IMR-90 (cell line): ENCODE measurements at places on chromosomes 6 and 20. TPM values are rescaled to one million over a fixed set of nuclear protein-coding genes. Genes with fewer than 3 reads are reported as not detected.

SLC22A7 gene
- not detected in 2 replicates for total RNA-seq

ASIP gene
- total RNA-seq: not detected in 2 replicates

C6orf58 gene
- not detected in 2 replicates for total RNA-seq

PNLDC1 gene
- not detected in 2 replicates for total RNA-seq

NCOA5 gene
- 20.6 and 22.5 TPM in 2 replicates for total RNA-seq

KCNB1 gene
- total RNA-seq: not detected in 2 replicates

GRCh38 chr20:62524505-62524911 is 48.7 kb upstream of the GATA5 start:
- DNase-seq: peak; percentile 6

GRCh38 chr20:9490161-9490560 is 24.2 kb upstream of the LAMP5 start:
- no peak for DNase-seq

DNA sequence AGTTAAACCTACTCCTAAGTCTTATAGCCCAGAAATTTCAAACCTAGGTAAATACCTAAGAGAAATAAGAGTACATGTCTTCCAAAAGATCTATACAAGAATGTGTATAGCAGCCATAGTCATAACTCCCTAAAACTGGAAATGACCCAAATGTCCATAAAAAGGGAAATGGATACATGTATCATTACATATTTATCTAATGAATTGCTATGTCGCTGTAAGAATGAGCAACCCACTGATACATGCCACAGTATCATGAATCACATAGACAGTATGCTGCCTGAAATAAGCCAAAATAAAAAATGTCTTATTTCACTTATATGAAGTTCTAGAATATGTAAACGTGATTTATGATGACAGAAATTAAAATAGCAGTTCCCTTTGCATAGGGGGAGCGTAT is 679.5 kb downstream of the MAFB start:
- DNase-seq: peak; percentile 41

DNA sequence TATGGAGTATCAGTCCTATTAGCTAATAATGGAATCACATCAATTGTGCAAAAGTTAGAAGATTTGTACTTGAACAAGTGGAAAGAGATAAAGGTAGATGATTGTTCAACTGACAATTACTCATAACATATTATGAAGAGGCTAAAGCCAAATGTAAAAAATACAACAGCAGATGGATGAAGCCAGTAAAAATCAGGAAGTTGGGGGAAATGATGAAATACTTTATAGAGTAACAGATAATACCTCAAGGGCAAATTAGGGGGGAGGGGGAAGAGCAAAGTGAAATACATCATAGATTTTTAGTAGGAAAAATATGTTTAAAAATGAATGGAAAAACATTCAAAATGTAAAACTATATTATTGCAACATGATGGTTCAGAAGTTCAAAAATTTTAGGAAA is 114.0 kb downstream of the PDSS2 start:
- DNase-seq: no peak

- DNase-seq: peak; percentile 76
Measured at GRCh38 chr6:144266091-144266649, 19.0 kb upstream of the UTRN start.

DNA sequence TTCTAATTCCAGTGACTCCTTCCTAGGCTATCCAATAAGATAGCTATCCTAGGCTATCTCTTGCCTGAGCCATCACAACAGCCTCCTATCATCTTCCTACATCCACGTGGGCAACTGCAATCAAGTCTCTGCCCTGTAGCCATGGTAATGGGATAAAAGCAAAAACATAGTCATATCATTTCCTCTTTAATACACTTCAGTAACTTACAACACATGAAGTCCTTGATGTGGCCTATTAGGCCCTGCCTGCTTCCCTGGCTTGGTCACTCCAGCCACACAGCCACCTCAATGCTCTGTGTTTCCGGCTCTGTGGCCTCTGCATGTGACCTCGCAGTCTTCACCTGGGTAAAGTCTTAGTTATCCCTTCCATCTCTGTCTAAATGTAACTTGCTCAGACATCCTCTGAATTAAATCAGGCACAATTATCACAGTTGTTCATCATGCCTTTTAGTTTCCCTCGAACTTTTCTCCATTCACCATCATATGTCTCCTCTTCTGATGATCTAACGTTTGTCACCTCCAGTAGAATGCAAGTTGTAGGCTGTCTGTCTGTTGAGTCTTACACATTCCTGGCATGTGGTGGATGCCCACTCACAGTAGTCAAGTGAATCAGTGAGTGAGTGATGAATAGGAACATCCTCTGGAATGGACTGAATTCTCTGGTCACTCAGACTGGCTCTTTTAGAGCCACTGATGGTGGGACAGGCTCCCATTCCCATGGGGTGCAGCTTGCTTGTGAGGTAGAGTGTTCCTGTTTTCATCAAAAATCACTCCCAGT is 229.4 kb downstream of the TBC1D7 start:
- no peak for DNase-seq

DNA sequence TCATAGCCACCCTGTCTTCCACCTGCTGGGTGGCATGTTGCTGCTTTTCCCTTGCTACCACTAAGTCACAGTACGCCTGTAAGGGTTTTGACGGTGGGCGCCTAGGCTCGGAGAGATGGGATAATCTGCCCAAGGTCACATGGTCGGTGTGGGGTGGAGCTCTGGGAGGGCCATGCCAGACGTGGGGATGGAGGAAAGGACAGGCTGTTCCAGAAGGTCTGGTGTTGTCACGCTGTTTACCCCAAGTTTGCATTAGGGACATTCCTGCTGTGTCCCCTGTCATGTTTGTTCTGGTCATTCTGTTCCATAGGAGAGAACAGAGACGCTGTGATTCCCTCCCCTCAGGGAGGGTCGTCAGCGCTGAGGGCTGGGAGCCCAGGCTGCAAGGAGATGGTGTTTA is 16.1 kb downstream of the IP6K3 start:
- no peak for DNase-seq

DNA sequence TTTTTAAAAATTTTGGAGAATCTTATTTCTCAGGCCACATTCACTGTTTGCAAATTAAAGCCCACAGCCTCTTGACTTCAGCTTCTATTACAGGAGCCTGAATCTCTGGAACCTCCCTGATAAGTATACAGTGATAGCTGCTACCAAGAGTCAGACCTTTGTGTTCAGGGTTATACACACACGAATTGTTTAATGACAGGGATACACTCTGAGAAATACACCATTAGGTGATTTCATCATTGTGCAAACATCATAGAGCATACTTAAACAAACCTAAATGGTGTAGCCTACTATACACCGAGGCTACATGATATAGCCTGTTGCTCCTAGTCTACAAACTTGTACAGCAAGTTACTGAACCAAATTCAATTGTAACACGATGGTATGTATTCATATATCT is 473.9 kb downstream of the PKHD1 start:
- no peak for DNase-seq

DNA sequence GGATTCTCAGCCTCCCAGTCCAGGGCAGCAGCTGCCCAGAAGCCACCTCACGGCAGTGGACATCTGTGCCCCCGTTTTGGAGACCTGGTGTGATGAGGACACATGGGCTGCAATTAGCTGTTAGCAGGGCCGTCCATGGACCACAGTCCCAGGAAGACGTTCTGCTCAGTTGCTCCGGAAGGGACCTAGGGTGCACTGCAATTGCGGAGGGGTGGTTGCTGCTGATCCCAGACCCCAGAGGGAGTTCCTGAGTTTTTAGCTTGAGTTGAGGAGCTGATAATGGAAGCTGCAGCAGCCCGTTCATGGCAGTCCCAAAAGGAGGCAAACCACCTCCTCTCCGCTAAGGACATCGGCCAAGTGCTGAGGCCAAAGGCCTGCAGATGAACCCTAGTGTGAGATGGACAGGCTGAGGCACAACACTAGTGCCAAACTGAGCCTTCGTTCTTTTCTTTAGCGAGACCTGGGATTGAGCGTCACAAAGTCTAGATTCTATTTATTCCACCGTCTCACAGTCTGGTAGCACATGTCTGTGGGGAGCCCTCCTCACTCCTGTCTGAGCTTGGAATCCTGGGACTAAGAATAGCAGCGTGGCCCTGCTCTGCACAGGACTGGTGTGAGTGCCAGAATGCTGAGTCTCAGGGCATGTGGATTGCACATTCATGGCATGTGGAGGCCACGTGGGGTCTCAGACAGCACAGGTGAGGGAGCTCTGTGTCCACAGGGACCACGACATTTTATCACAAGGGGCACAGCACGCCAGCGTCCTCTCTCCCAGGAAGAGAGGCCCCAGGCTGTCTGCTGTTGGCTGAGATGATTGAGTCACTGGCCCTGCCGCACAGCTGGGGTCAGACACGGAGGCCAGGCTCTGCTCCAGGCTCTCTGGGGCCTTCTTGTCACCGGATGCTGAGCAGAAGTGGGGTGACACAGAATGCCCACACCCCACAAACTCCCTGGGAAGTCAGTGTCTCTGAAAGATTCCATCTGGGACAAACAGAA is 113.4 kb downstream of the PSMB1 start:
- DNase-seq: peak; percentile 31

GRCh38 chr20:57188576-57189079 is 77.8 kb downstream of the BMP7 start:
- no peak for DNase-seq

DNA sequence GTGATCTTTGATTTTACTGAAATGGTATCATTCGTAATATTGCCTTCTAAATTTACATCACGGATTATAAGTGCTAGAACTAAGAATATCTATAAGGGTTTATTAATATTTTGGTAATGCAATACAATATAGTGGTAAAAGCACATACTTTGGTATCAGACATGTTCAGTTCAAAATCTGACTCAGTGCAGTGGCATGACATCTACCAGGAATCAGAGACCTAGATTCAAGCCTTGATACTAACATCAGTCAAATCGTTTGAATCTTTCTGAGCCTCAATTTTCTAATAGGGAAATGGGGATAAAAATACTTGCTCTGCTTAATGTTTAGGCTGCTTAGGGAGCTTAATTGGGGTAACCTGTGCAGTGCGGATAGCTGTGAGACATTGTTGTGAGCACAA is 488.0 kb downstream of the BCKDHB start:
- peak; percentile 28 for DNase-seq

DNA sequence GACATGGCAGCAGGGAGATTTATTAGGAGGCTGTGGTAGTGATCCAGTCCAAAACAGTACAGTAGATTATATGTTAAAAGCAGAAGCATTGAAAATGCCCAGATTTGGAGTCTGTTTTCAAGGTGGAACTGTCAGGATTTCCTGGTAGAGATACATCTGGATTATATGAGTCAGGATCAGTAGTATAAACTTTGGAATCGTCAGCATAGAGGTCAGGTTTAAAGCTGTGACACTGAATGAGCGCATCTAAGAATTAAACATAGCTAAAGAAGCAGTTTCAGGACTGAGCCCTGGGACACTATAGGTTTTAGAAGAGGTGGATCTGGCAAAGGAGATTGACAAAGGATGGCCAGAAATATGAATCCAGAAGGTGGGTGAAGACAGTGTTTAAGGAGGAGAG is 60.4 kb downstream of the RNF144B start:
- DNase-seq: peak; percentile 74

DNA sequence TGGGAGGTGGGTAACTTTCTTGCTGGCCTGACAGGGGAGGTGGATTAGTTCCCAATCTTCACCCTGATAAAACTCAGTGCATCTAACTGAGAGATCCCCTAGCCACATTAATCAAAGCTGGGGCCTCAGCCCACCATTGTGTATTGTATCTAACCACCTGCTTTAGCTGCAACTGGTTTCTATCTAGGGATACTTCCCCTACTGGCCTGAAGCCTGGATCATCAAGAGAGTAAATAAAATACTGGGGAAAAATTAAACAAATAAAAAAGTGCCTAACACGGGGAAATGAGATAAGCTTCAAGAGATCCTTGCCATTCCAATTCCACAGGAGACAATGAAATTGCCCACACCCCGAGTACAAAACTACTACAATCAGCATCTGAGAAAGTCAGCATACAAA is 149.4 kb downstream of the INSM1 start:
- DNase-seq: no peak

DNA sequence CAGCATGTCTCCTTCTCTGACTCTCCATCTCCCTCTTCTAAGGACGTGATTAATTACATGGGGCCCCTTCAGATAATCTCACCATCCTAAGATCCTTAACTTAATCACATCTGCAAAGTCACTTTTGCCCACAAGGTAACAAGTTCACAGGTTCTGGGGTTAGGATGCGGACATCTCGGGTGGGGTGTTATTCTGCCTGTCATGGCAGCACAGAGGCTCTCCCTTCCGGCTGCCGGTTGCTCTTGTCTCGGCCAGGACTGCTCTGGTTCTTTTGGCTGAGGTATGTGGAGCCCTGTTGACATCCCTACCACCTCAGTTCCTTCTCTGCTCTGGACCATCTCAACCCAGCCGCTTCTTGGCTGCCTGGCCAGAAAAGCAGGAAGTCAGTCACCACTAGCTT is 4.2 kb upstream of the CST11 start:
- no peak for DNase-seq

DNA sequence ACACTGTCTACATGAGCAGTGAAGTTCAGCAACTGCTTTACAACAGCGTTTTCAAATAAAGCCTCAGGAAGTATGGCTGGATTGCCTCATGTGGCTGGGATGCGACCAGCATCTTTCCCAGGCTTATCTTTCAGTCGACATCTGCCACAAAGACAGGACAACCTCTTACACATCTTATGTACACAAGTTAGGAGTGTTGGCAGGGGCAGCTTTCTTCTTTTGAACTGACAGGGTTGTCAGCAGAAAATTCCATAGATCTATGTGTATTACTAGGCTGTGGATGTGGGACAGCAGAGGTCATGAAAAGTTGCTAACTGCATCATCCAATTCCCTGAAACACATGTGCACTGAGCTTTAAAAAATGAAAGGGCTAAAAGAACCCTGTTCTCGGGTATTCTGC is 48.1 kb downstream of the PLAGL1 start:
- DNase-seq: peak; percentile 5

DNA sequence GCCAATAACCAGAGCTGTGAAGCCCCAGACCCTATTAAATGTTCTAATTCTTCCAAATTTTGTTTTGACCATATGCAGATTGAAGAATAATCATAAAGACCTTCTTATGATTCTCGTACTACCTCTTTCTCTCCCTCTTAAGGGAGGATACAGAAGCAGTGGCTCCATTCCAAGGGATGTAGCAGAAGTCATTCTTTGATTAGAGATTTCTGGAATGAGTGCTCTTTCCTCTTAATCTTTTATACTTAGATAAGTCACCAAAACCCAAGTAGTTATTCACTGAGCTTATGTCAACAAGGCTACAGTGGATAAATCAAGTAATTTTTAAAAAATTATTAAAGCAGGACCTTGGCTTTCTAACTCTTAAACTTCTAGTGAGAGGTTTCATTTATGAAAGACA is 266.0 kb upstream of the STXBP5 start:
- no peak for DNase-seq

- DNase-seq: no peak
Measured at GRCh38 chr20:3777716-3778629, 3.3 kb downstream of the SPEF1 start.

GRCh38 chr6:157800420-157801237 is 22.4 kb upstream of the SNX9 start:
- peak; percentile 86 for DNase-seq

DNA sequence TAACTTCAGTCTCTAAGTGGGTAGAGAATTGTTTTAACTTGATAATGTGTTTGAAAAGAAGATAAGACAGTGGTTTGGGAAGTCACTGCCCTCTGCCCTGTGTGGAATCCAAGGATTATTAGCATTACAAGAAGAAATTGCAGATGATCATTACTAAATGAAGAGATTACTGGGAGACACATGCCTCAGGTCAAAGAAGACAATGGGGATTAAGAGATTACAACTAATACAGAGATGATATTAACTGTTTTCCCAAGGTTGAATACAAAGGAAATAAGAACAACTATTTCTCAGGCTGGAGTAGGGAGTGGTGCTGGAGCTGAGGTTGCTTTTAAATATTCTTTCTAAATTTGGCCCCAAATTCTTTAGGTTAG is 166.0 kb downstream of the TRMT11 start:
- DNase-seq: no peak
